ENCODE measurements at places on chromosomes 3 and 15. TPM values are rescaled to one million over a fixed set of nuclear protein-coding genes. Genes with fewer than 3 reads are reported as not detected.
A peak's percentile ranks its signal among the peaks of the same experiment; 100 is the strongest.

GRCh38 chr15:73109765-73110164 is 57.5 kb downstream of the NEO1 start:
- peak; percentile 24 for DNase-seq

DNA sequence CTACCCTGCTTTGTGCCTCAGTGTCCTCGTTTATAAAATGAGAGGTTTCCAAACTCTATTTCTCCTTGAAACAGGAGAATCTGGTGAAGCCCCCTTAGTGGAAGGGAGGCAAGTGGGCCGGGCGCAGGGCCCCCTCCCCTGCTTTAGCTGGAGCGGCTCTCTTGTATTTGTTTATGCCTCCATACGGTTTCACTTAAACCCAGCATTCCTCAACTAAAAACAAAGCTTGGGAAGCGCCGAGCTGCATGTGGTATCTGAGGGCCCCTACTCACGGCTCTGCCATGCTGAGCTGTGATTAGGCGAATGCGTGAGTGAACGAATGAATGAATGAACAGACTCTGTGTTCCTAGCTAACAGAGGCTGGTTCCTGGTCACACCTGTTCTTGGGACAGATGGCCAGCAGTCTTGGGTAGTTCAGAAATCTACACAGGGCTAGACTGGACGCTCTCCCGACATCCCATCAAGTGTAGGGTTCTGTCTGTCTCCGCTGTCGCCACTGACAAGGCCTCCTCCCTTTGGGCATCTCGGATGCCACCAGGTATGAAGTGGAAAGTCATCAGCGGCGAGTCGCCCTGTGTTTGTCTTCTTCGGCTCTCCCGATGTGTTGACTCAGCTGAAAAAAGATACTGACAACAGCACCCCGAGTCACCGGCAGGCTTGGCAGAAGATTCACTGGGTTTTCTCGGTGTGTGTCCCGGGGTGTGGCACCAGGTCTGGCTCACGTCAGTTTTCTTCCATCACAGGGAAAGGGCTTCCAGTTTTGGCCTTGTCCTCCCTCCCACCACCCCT is 42.4 kb upstream of the VPS8 start:
- DNase-seq = no peak

The LIPH gene
- 46.3 TPM for total RNA-seq

- no peak for DNase-seq
These were observed 6.7 kb downstream of the TYRO3 start for GRCh38 chr15:41565702-41566101.

The FGD5 gene
- total RNA-seq = 15.1 TPM

- DNase-seq = peak; percentile 29
These were observed 35.7 kb downstream of the SRP14 start for GRCh38 chr15:40003116-40003916.

The MYO5C gene
- total RNA-seq = 81.6 TPM

DNA sequence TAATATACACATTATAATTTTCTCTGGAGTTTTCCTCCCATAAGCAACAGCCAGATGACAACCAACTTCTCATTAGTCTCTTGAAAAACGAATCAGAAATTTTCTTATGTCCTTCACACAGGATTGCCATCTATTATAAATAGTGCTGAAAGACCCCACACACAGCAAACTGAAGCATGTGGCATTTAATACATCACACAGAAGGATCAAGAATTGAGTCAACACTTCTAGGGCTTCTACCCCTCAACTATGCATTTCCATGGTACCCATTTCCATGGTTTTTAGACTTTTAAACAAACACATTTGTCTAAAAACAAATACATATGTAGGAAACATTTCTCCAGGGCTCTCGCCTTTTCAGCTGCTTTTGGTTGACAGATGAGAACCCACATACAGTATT is 282.1 kb downstream of the ZBTB20 start:
- DNase-seq = no peak

GRCh38 chr3:43257850-43258249 is 28.5 kb upstream of the SNRK start:
- DNase-seq = no peak

The TTLL13 gene
- 0.34 TPM for total RNA-seq

The OCA2 gene
- total RNA-seq = not detected

The SNX1 gene
- 122 TPM for total RNA-seq

The RRP9 gene
- 15.3 TPM for total RNA-seq

The ACAD11 gene
- total RNA-seq = 19.8 TPM

DNA sequence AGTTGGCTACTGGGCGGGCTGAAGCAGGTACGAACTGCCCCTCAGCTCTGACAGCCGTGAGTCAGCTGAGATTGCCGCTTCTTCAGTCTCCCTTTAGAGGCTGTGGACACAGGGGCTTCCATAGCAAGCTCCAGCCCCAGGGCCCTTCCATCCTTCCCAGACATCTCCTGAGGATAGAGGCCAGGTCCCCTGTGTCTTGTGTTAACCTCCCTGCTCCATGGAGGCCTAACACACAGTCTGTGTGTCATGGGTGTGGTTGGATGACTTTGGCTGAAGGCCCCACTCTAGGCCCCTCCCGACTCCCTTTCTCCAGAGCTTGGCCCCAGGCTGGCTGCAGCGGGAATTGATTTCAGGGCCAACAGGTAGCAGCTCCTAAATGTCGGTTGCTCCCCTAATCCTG is 116.1 kb upstream of the TLE3 start:
- DNase-seq = no peak

DNA sequence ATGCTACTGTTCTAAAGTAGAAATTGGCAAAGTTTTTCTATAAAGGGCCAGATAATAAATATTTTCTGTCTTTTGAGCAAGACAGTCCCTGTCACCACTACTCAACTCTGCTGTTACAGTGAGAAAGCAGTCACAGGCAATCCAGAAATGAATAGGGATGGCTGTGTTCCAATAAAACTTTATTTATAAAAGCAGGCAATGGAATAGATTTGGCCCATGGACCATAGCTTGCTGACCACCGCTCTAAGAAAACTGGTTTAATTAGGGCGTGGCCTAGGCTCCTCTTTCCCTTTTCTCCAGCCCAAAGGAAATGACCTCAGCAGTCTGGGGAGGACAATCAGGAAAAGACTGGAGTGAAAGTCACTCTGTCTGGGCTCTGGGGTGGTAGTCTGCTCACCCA is 183.8 kb downstream of the MEGF11 start:
- DNase-seq = no peak

DNA sequence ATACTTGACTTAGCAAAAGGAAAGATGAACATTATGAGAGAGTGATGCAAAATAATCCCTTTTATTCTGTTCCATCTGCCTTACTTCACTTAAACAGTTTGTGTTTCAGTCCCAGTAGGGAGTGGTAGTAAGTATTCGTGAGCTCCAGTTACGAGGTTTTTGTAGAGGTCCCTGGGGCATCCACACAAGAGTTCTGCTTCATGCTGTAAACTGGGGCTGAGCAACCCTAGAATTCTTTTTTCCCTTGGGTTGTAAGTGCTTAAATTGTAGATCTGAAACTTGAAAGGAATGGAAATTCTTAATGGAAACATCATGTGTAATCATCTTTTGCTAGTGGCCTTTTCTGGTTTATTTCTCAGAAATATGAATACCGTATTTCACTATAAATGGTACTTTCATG is 79.5 kb downstream of the SEMA6D start:
- no peak for DNase-seq

GRCh38 chr3:99708207-99708745 is 69.9 kb downstream of the COL8A1 start:
- no peak for DNase-seq

- no peak for DNase-seq
These were observed 13.4 kb upstream of the ZNF639 start for GRCh38 chr3:179309225-179310078.

The KCNH8 gene
- 1.1 TPM for total RNA-seq

The SUCLG2 gene
- total RNA-seq = 136 TPM

DNA sequence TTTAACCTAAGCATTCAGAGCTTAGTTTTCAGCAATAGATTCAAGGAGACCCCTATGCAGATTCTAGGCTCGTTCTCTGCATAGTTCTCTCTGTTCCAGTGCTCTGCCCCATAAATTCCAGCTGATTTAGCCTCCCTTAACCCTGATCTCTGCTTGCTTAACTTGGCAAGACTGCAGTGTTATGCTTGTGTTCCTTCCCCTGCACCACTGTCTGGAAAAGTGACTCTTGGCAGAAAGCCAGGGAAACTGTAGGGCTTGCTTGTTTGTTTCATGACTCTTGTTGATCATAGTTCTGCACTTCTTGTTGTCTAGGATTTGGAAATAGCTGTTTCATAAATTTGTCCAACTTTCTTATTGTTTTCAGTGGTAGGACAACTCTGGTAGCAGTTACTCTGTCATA is 40.1 kb downstream of the ANAPC13 start:
- DNase-seq = no peak

GRCh38 chr15:50916400-50916799 is 7.9 kb downstream of the AP4E1 start:
- DNase-seq = no peak

GRCh38 chr3:5198986-5199731 is 11.7 kb downstream of the EDEM1 start:
- no peak for DNase-seq

The DIS3L gene
- total RNA-seq = 31.9 TPM

- DNase-seq = peak; percentile 67
These were observed 2.0 kb downstream of the FOXP1 start for GRCh38 chr3:71581457-71582035.

The LRIG1 gene
- 180 TPM for total RNA-seq

The PAQR5 gene
- total RNA-seq = 82.6 TPM

DNA sequence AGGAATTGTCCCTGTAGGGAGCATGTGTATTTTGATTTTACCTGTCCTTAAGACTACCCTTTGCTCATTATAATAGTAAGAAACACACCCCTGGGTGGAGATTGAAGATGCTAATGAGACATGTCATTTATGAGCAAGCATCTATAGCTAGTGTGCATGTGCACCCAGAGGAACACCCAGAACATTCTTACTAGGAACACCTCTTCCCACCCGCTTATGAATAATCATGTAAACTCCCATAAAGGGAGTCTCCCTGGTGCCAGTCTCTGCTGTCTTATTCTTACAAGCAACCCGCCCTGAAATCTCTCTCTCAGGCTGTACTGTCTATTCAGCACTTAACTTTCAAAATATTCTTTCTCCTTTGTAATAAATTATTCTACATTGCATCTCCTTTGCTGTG is 1227.3 kb downstream of the ROBO1 start:
- no peak for DNase-seq

The POLQ gene
- 1.9 TPM for total RNA-seq

DNA sequence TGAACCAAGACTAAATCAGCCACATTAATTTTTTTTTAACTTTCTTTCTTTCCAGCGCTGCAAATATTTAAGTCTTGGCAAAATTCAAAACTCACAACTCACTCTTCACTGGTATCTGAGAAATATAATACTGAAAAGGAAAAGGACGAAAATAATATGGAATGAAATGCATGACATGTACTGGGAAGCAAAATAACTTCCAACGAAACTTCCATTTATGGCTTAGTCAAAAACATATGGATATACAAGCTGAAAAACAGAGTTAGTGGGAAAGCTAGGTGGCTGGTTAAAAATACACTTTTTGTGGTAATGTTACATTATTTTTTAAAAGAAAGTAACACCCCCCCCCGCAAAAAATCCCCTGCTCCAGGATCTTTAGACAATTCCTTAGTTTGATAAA is 86.1 kb downstream of the TM4SF4 start:
- no peak for DNase-seq

The OR5K2 gene
- total RNA-seq = not detected

DNA sequence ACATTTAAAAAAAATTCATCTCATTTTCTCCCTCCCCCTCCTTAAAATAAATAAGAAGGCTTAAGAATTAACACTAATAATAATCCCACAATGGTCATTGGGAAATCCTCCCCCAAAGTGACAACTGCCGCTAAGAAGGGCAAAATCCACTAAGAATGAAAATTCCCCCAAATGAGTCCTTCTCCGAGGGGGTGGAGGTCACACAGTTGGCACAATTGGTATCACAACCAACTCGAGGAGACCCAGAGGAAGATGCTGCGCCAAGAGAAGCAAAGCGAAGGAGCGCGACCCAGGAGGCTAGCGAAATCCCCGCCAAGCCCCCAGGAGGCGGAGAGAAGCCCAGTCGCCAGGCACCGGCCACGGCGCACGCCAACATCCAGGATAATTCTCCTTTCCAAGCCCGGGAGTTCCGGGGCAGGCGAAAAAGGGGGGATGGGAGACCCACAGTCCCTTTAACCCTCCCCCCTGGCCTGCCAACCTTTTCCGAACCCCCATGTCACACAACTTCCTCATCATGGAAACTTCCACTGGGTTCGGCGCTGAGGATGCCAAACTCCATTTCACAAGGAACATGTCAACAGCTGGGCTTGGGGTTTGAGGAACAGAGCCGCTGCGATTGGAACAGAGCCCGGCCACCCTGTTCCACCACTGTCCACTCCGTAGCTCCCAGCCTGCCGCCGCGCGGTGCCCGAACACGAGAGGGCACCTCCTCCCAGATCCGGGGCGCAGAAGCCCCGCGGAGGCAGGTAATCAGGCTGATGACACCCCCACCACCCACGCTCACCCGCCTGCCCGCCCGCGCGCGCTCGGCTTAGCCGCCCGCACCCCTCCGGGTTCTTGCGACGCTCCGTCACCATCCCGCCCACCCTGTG is 668 bp downstream of the THRB start:
- DNase-seq = peak; percentile 72

DNA sequence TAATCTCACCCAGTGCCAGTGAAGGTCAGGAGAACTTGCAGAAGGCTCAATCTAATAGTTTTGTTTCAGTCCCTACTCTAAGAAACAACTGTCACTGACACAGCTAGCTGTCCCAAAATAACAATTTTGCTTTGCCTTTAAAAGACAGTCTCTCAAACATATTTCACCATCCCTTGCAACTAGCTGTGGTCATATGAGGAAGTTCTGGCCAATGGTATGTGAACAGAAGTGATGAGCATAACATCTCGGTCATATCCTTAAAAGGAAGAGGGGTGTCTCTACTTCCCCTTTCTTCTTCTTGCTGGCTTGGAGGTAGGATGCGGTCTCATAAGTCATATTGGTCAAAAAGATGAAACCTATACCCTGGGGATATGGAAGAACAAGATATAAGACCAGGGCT is 198.1 kb downstream of the NEK10 start:
- no peak for DNase-seq

DNA sequence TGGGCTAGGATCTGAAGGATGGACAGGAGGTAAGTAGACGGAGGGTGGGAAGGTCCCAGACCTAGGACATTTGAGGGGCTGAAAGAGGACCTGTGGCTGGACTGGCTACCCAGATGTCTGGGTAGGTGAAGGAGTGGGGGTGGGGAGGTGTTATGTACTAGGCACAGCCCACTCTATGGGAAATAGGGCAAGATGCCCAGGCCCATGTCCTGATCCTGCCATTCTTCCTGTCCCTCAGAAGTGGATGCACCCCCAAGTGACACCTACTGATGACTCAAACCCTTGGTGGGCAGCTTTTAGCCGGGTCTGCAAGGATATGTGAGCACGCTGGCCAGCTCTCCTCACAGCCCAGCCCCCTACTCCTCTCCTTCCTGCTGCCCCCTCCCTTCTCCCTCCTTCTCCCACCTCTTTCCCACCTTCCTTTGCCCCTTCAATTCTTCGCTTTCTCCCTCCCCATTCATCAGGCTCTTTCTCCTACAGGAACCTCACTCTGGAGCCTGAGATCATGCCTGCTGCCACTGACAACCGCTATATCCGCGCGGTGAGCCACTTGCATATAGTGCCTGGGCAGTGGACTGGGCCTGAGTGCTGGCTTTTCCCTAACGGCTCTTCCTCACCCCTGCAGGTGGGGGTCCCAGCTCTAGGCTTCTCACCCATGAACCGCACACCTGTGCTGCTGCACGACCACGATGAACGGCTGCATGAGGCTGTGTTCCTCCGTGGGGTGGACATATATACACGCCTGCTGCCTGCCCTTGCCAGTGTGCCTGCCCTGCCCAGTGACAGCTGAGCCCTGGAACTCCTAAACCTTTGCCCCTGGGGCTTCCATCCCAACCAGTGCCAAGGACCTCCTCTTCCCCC is 5.2 kb downstream of the ACY1 start:
- DNase-seq = no peak

The ATP13A5 gene
- total RNA-seq = 0.41 TPM
